Hematopoietic multipotent progenitor cell treated with erythropoietin and hydrocortisone succinate and interleukin-3 and kit ligand, for 4 days (in vitro differentiated cells): ENCODE measurements at places on chromosomes 12 and 14.

DNA sequence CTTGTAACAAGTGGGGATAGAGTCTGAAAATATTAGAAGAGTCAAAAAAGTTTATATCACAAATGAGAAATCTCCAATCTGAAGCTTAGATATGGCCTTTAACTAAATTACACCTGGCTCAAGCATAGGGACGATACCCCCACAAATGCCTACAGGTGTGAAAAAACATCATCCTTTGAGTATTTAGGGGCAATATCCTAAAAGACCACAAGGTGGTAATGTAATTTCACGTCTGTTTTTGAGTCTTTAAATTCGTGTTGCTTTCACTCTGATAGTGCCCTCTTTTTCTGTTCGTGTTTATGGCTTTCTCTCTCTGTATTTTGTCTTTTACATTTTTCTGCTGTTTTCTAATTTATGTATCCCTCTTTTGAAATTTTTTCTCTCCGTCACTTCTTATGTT, 84.3 kb downstream of the ETNK1 start:
- peak; percentile 63 for DNase-seq

- DNase-seq = peak; percentile 74
Measured at GRCh38 chr14:82710267-82710841, 1176.7 kb upstream of the SEL1L start.

GRCh38 chr12:113195598-113195997, 10.1 kb downstream of the RITA1 start:
- no peak for DNase-seq

DNA sequence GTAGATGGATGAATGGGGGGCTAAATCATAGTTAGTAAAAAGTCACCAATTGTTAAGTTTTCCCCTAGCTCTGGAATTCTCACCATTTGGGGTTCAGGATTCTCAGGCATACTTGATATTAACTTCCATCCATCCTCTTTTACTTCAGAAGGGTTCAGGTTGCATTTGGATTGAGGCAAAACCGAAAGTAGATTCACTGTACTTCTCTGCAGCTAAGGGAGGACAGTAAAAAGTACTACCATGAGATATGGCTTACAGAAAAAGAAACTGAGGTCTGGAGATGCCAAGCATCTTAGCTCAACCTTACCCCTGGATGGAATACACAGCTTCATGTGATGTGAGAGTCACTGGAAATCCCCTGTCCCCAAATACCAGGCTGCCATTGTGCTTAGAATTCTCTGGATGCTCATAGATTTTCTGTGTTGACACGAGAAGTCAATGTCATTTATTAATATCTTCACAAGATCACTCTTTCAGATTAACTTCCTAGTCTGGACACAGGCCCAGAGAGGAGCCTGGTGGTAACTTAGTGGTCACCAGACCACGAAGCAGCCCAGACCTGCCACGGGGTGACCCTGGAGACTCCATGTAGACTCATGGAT, 87.1 kb downstream of the SSPN start:
- no peak for DNase-seq

DNA sequence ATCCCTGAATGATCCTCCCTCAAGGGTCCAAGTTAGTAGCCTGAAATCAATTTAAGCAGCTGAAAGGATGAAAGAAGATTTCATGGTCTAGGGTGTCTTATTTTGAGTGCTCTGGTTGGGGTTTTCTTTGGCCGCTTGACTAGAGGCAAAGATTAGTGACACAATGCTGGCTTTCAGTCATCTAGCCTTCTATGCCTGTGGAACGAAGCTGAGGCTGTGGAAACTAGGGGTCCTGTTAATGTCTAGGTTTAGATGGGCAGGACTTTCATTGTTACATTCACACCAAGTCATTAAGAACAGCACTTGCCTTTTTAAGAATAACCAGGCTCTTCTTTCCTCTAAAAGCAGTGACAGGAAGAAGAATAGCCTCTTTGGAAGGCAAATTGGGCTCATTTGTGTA, 253.8 kb upstream of the E2F7 start:
- no peak for DNase-seq

- DNase-seq = no peak
Measured at GRCh38 chr14:90621201-90621600, 195.0 kb downstream of the TTC7B start.

DNA sequence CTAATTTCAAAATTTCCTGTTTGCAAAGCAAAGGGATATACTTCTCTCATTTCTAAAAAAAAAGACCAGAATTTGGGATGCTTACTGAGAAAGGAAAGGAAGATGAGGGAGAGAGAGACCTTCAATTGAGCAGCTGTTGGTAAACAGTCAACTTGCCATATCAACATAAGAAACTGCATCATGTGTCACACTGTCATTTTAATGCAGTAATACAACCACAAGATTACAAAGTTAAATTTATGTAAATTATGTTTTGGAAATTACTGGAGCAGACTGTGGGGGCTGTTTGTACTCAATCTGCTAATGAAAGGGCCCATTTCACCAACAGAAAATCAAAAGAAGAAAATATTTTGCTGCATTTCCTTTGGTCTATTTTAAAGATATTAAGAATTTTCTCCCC, 370.4 kb upstream of the TMPO start:
- no peak for DNase-seq

- DNase-seq = no peak
Measured at GRCh38 chr12:4417455-4417854, 28.2 kb downstream of the FGF6 start.

GRCh38 chr14:87494010-87494409, 499.0 kb downstream of the GALC start:
- DNase-seq = peak; percentile 0

- peak; percentile 10 for DNase-seq
Measured at GRCh38 chr14:41606532-41607303, at the start of gene LRFN5. Gene LRFN5 (plus strand): TSS chr14:41606876.

DNA sequence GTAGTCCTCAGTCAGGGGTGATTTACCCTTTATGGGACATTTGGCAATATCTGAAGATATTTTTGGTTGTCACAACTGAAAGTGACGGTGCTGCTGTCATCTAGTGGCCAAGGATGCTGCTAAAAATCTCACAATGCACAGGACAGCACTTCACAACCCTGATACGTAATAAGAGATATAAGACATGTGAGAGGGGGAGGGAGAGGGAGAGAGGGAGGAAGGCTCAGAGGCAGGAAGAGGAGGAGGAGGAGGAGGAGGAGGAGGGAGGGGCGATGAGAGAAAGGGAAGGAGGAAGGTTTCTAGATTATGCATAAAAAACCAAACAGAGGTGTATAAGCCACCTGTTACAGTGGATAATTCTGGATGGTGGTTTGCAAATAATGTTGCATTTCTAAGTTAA, 14.3 kb downstream of the MYL2 start:
- peak; percentile 61 for DNase-seq

GRCh38 chr14:101560534-101561113, 671 bp upstream of the DIO3 start:
- no peak for DNase-seq

- DNase-seq = no peak
Measured at GRCh38 chr12:48219631-48220030, 16.5 kb upstream of the OR10AD1 start.

- no peak for DNase-seq
Measured at GRCh38 chr12:807041-807735, 54.8 kb downstream of the WNK1 start.

GRCh38 chr14:35509846-35510245, 24.1 kb upstream of the INSM2 start:
- no peak for DNase-seq

DNA sequence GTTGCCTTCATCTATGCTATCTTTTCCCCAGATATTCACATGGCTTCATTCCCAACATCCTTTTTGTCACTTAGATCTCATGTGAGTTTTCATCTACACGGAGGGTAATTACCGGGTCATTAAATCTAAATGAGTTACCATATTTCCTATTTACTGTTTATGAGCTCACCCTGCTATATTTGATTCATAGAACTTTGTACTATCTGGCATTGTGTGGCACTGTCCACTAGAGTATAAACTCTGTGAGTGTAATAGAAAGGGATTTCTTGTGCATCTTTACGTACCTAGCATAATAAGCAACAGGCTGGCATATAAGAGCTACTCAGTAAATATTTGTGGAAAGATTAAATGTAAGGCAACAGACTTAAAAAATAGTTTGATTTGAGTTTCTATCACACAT, 86.1 kb upstream of the LMO3 start:
- DNase-seq = no peak
